ENCODE measurements at places on chromosomes 13 and 19.
A peak's percentile ranks its signal among the peaks of the same experiment; 100 is the strongest.

DNA sequence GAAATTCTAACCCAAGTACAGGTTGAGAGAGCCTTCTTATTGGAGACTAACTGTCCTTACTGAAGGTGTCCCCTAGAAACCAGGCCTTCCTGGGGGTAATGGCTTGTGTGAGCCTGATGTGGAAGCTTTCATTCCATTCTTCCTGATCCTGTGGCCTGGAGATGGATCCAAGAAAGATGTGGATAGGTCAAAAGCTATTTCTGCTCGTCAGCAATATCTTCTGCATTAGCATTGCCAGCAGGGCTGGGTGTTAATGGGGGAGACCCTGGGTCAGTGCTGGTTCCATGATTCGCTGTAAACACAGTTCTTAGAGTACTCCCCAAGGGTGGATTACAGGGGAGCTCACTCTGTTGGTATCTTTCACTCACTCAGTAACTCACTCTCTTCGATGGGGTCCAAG is 42.9 kb downstream of the CBY2 start:
- DNase-seq, result no peak

DNA sequence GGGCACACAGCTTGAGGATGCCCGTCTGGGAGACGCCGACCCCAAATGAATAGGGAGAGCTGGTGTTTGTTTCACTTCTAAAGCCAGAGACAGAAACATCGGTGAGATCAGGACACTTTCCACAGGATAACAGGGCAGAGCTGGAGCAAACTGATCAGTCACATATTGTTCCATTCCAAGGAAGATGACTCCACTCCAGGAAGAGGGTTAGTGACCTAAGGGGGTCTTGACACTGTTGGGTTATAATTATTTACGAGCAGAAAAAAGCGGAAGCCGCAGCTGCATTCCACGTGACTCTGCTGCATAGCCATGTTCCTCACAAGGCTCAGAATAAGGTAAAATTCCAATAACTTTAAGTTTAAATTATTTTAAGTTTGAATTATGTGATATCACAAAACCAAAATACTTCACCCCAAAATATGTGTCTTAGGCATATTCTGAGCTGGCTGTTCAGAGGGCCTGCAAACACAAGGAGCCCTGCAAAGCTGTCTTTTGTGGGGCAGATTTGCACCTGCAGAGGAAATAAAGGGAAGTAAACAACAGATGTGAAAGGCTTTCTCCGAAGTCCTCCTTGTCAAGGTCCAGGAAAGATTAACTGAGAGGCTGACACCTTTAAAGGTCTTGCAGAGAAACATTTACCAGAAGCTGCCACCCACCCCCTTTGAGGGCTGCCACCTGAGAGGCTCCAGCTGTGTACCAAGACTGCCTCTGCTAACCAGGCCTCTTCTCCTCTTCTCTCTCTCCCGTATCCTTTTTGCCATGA is 819.2 kb downstream of the UQCRFS1 start:
- no peak for DNase-seq

GRCh38 chr13:40026741-40027140 is 371.3 kb downstream of the COG6 start:
- DNase-seq, result no peak

DNA sequence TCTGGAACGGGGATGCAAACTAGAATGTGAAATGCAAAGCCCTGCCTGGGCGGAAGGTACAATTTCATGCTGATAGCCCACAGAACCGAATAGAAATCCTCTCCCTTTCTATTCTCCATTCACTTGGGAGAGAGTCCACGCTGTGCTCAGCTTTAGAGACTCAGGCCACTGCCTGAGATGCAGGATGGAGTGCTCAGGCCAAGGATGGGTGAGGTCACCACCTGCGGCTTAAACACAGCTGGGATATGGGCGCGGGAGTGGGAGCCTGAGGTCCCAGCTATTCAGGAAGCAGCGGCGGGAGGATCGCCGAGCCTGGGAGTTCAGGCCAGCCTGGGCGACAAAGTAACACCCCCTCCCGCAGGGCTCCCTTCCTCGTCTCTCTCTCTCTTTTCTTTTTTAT is 446 bp upstream of the ZNF83 start:
- DNase-seq, result peak; percentile 14

DNA sequence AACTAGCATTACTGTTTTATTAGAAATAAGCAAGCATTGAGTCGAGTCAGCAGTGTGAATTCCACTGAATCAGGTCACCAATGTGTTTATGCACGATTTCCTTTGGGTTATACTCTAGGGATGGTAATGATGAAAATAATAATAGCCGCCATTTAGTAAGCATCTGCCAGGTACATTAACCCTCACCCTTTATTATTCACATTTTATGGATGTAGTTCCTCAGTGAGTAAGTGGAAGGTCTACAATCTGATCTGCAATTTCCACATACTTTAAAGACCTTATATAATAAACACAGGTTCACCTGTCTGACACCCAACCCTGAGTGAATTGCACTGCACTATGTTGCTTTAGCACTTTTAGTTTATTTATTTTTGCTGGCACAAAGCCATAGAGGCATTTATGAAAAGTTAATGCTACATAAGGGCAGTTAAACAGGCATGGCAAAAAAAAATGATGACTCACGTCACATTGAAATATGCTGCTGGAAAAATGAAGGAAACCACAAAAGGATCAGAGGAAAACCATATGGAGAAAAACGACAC is 122.4 kb downstream of the TRPC4 start:
- DNase-seq, result no peak

DNA sequence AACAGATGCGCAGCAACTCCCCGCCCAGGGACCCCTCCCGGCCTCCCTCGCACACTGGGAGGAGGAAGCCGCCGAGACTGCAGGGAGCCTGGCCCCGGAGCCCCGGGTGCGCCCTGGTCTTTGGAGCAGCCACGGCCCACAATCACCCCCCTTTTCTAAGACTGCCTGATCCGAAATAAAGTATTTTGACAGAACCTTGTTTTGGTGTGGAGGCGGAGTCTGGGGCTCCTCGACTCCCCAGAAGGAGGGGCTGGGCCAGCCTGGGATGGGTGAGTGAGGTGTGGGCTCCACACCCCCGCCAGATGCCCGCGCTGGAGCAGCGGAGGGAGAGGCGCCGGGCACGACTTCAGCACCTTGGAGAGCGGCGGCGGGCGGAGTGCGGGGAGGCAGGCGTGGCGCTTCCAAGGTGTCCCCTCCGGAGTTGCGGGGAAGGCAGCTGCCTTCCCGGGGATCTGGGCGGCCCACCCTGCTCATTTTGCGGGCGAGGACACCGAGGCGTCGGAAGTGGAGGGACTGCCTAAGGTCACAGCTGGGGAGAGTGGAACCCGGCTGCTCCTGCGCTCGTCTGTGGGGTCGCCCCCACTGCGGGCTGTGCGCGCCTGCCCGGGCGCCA is 9.4 kb downstream of the SIRT6 start:
- no peak for DNase-seq

- no peak for DNase-seq
Measured at GRCh38 chr19:7904074-7905020, 670 bp downstream of the MAP2K7 start.

DNA sequence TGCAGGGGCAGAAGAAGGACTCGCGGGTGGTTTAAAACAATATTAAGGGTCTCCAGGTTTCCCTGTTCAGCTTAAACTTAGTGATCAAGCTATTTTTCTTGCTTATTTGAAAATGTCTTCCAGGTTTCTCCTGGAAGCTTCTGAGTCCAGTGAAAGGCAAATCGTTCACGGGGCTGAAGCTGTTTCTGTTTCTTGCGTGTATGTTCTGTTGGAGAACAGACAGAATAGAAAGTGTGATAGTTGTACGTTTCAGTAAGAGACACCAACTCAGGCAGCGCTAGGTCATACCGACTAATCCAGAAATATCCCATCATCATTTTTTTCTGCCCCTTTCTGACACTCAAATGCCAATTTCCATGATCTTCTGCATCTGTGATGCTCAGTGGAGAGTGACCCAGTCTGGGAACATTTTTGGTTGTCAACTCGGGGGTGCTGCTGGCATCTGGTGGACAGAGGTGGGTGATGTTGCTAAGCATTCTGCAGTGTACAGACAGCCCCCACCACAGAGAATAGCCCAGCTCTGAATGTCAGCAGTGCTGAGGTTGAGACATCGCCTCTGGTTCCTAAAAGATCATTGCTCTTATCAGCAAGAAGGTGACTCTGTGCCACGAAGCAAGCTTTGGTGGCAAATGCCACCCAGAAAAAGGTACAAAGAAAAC is 4.3 kb downstream of the KLF2 start:
- no peak for DNase-seq

GRCh38 chr13:50359779-50360178 is 344.5 kb downstream of the KCNRG start:
- DNase-seq, result no peak

DNA sequence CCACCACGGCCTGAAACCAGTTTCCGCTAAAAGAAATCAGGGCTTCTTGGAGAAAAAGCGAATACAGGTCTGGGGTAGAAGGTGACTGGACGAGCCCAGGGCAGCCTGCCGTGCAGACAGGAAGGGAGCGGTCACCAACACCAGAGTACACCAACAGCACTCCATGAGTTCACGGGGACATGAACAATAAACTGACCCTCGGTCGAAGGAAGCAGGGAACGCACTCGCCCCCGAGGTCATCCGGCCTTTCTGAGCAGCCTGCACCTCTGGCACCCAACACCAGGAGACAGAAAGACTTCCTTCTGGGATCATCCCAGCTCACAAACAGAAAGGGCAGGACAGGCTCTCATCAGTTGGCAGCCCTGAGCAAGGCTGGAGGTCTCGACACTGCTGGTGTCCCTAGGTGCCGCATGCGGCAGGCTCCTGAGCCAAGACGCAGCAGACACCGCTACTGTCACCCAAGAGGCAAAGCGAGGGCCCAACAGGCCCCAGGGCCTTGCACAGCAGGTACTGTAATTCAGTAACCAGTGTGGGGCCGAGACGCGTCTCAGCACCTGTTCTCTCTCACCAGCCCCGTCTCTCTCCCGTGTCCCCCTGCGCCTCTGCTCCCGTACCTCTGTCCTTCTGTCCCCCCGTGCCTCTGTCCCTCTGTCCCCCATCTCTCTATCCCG is 18.0 kb downstream of the DCUN1D2 start:
- DNase-seq, result no peak

DNA sequence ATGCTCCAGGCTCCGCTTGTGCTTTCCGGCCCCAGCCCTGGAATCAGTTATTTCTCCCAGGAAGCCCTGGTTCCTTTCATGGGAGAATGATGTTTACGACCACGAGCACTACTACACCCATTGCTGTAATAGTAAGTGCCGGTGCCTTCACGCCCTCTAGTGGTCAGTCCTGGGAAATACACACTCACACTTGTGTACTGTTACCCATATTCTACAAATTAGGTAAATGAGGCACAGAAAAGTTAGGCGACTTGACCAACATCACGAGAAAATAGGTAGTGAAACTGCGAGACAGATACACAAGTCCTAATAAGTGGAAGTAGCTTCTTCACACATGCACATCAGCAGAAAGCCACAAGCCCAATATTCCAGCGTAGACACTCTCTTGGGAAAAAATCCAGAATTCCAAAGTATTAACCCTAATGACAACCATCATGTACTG is 21.7 kb downstream of the CEACAM21 start:
- peak; percentile 50 for DNase-seq
